ENCODE measurements at places on chromosomes 5 and 9. TPM values are rescaled to one million over a fixed set of nuclear protein-coding genes. Genes with fewer than 3 reads are reported as not detected.

The FCHO2 gene
- total RNA-seq: 11.7 TPM

The PTPRD gene
- 118 TPM for total RNA-seq

The NR2F1-AS1 gene
- total RNA-seq: 8.3 TPM

DNA sequence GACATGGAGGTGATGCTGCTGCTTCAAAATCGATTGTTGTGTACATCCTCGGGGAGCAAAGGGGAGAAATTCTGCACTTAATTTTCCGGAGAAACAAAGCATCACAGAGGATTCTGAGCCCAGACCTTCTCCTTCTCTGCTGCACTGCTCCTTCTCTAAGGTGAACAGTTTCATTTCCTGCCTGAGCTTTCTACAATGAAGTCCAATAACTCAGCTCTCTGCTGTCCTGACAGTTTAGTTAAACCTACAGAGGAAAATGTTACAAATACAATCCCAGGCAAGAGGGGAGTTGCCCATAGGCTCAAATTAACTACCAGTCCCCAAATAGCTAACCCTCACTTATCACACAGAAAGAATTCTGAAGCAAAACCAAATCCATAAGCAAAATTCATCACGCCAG, 206.3 kb downstream of the EFNA5 start:
- no peaks in the 10 kb centered on the region for H3K36me3 ChIP-seq
- no peaks in the 10 kb centered on the region for H3K27me3 ChIP-seq
- peak overlapping the region; percentile 71 for H3K27ac ChIP-seq
- H3K4me1 ChIP-seq: peaks cover 90% of the 10 kb centered on the region
- H3K4me3 ChIP-seq: no peak overlapping the region

DNA sequence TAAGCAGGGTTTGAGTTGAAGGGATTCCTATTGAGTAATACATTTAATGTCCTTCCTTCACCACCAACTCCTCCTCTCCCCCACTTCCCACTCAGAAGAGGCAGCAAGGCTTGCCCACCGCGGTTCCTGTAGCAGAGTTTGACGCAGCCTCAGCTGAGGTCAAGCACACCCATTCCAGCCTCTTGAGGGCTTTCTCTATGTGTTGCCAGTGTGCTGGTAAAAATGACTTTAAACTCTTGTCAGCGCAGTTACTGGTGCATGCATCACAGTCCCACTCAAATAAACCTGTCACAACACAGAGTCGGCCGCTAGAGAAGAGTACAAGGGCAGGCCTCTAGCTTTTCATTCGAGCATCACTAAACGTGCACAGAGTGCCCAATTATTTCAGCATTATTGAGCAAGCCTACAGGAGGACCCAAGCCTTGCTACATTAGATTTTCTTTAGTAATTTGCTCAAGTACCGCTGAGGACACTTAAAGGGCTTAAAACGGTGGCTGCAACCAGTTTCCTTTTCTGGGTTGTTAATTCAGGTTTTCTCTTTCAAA, 79.6 kb downstream of the TLE4 start:
- no peak overlapping the region for H3K4me3 ChIP-seq
- peak overlapping the region; percentile 64 for H3K27ac ChIP-seq
- peaks cover 27% of the 10 kb centered on the region for H3K36me3 ChIP-seq

DNA sequence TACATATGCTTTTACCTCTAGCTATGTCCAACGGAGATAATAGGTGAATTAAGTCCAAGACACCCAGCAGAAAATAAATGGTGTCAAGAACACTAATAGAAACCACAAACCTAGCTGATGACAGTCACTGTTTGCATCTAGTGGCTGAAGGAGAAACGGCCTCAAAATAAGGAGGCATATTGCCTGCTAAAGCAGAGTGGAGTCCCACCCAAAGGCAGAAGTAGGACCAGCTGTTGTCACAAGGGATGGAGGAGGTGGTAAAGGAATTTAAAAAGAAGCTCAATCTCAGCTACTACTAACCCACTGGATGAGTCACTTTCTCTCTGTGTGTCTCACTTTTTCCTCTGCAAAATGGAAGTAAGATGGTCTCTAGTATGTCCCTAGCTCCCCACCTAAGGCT, 224.3 kb downstream of the GRIA1 start:
- H3K27me3 ChIP-seq: no peaks in the 10 kb centered on the region
- H3K4me1 ChIP-seq: no peaks in the 10 kb centered on the region
- no peak overlapping the region for H3K27ac ChIP-seq
- no peak for DNase-seq
- no peaks in the 10 kb centered on the region for H3K36me3 ChIP-seq

Measured in neural progenitor cell (in vitro differentiated cells).